Right atrium auricular region (tissue), 2 donors: ENCODE measurements at places on chromosomes 4 and X. TPM values are rescaled to one million over a fixed set of nuclear protein-coding genes. Genes with fewer than 3 reads are reported as not detected.

The PPP1R2C gene
- not detected for total RNA-seq

The NIPAL1 gene
- total RNA-seq: 0.63 TPM

The DBET gene
- not detected for total RNA-seq

DNA sequence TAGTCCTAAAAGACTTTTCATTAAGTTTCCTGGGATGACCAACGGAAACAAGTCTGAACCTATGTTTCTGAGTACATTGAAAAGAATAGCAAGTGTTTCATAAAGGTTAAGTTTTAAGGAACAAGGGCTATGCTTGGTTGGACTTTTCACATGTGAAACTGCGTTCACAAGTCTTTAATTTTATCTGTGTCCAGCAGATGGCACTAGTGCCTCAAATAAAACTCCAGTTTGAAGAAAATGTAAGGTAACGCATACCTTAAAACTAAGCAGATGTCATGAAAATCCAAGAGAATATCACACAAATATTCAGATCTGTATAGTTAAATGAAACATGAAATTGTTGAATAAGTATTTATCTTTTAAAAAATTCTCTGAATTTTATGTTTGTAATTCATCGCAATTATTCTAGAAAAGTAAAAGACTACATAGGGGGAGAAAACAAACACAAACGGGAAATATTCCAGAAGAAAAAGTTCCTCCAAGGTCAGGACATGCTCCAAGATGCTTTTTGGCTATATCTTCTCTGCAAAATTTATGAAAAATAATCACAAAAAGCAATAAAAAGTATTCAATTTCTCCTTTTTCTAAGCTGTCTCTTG is 89.6 kb upstream of the MAD2L1 start:
- DNase-seq: no peak

DNA sequence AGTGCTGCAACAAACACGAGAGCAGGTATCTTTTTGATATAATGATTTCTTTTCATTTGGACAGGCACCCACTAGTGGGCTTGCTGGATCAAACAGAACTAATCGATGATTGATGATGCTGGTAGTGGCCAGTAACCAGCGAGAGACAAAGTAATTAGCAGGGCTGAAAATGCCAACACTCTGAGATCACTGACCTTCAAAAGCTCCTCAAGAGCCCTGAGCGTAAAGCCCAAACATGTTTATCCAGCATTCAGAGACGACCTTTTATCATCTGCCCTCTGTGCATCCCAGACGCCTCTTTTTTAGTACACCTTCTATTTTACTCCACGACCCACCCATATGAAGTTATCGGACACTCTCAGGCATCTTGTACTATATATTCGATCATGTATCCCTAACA is 186.2 kb downstream of the PRDM5 start:
- DNase-seq: no peak

DNA sequence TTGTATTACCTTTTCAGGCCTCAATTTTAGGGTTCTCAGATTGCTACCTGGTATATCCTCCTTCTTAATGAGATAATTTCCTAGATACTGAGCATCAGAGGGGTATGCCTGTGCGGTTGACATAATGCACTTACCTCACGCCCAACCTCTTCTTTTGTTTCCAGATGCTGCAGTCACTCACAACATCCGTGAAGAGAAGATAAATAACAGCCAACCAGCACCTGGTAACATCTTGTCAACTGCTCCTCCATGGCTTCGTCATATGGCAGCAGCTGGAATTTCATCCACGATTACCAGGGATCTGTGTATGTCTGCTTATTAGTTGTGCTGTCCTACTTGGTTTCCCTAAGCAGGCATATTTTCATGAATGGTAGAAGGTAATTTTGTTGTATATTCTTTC is 16.7 kb downstream of the SAGE1 start:
- DNase-seq: no peak

The THOC2 gene
- total RNA-seq: 28.6 TPM

The SLC6A8 gene
- total RNA-seq: 71.3 TPM

- no peak for DNase-seq
These were observed 179.1 kb upstream of the KLHL4 start for GRCh38 chrX:87338510-87338909.

DNA sequence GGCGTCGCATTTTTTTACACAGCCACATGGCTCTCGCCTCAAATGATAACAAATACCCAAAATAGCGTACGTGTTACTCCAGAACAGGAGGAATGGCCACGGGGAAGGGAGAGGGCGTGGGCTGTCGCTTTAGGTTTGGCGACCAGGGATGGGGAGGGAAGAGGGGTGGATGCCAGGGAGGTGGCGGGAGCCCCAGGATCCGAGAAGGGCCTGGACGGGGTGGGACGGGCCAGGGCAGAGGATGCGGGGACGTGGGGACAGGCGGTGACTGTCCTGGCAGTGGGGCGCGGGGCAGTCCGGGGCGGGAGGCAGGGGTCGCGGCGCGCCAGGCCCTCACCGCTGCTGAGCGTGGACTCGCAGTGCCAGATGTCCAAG is 631 bp downstream of the TMEM47 start:
- no peak for DNase-seq

The APOOL gene
- 13.5 TPM for total RNA-seq

GRCh38 chrX:20743046-20743445 is 476.3 kb upstream of the RPS6KA3 start:
- no peak for DNase-seq

DNA sequence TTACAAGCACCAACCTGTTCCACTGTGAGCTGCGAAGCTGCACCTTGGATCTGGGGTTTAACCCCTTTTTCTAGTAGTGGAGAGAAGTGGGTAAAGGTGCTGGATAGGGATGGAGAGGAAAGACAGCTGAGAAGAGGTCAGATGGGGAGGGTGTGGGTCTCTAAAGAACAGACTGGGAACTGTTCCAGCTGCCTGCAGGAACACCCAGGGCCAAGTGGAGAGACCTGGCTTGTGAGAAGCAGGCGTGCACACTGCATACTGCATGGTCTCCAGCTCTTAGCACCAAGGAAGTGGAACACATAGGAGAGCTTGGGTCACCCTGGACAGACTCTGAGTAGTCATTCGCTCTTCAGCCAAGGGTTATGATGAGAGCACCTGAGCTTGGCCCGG is 16.1 kb downstream of the BCOR start:
- DNase-seq: no peak

DNA sequence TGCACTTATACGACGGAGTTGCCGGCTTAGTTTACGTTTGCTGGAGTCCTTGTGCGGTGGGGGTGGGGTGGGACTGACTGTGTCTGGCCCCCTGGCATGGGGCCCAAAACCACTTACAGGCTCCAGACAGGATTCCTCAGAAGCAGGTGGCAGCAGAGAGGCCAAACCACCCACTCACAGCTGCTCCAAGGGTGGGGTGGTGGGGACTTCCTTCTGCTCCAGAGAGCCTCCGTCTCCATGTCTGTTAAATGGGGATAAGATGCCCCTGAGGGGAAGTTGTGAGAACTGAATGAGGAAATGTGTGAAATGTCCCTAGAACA is 36.7 kb downstream of the PSAPL1 start:
- DNase-seq: peak; percentile 58

- DNase-seq: no peak
These were observed 60.7 kb upstream of the ABCG2 start for GRCh38 chr4:88219099-88219498.

- DNase-seq: no peak
These were observed 35.7 kb upstream of the INTS6L start for GRCh38 chrX:135484641-135485289.

DNA sequence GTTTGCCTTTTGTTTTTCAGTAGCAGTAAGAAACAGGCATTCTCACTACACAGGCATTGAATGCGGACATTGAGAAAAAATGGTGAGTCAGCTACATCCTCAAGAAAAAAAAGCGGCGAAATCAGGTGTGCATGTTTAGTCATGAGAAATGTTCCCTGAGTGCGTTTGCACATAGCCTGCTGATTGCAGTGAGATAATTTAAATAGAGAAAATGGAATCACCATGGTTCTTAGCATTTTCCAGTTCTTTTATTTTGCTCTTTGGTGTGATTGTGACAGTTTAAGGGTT is 54.1 kb upstream of the CLDN34 start:
- DNase-seq: no peak

The ITM2A gene
- 82.1 TPM for total RNA-seq

- no peak for DNase-seq
These were observed 144.8 kb upstream of the UNC5C start for GRCh38 chr4:95693594-95693993.

DNA sequence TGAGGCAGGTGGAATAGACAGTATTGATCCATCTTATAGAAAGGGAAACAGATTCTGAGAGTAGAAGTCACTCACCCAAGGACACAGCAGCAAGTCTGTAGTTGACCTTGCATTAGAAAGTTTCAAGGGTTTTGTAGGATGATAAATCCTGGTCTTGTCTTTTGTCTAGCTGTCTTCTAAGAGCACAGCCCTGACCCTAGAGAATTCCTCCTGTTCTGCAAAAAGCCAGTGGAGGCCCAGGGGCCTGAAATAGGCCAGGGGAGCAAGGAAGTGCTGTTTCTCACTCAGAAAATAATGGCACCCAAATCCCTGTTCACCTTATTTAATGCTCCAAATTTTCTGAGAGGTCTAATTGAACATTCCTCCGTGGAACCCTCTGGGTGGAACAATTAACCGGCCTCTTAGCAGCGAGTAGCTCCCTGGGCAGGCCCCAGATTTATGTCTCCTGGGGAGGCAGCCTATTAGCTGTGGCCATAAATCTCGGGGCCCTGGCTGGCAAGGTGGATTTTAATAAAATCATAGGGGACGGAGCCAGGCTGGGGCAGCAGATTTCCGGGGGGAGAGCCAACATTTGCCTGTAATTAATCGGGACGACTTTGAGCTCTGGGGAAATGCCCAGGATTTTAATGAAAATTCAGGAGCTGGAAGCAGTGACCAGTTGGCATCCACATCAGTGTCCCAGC is 49.2 kb upstream of the MSX1 start:
- no peak for DNase-seq

- DNase-seq: no peak
These were observed 394.6 kb upstream of the FGF13 start for GRCh38 chrX:139106069-139106468.

DNA sequence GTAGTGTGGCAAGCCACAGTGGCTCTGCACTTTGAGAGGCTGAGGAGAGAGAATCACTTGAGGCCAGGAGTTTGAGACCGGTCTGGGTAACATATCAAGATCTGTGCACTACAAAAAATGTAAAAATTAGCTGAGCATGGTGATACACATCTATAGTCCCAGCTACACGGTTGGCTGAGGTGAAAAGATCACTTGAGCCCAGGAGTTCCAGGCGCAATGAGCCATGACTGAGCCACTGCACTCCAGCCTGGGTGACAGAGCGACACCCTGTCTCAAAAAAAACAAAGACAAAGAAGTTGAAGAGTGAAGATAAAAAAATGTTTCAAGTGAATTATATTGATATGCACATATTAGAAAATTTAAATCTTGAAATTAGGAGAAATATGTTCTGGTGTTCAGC is 46.3 kb downstream of the SULT1B1 start:
- no peak for DNase-seq

GRCh38 chr4:66629927-66630326 is 915.4 kb downstream of the CENPC start:
- DNase-seq: no peak

GRCh38 chr4:37522996-37523395 is 163.2 kb downstream of the RELL1 start:
- no peak for DNase-seq

The PCSK1N gene
- 4.3 TPM for total RNA-seq

The TBX22 gene
- not detected for total RNA-seq

The TRIM60 gene
- not detected for total RNA-seq

- no peak for DNase-seq
These were observed 4.7 kb upstream of the TCEAL1 start for GRCh38 chrX:103624111-103624510.

DNA sequence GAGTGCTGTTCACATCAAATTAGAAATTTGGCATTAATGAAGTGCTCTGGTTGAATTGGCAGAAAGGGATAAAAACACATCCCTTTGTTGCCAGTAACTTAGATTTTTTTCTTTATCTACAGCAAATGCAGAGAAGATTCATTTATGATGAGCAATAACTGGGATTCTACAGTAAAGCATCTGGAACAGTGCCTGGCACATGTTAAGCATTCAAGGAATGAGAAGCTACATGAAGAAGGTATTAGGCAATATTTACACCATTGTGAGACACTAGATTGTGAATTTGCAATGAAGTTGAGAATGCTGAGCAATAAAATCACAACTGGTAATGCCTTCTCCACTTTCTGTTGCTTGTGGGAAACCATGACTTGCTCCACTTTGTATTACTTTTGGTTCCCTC is 33.5 kb downstream of the PCDH19 start:
- DNase-seq: no peak

The MAP7D2 gene
- 0.56 TPM for total RNA-seq

The TEC gene
- 1.1 TPM for total RNA-seq

GRCh38 chr4:56871371-56871866 is 36.3 kb upstream of the REST start:
- no peak for DNase-seq

- DNase-seq: no peak
These were observed 263.2 kb downstream of the TECRL start for GRCh38 chr4:64146030-64146429.

DNA sequence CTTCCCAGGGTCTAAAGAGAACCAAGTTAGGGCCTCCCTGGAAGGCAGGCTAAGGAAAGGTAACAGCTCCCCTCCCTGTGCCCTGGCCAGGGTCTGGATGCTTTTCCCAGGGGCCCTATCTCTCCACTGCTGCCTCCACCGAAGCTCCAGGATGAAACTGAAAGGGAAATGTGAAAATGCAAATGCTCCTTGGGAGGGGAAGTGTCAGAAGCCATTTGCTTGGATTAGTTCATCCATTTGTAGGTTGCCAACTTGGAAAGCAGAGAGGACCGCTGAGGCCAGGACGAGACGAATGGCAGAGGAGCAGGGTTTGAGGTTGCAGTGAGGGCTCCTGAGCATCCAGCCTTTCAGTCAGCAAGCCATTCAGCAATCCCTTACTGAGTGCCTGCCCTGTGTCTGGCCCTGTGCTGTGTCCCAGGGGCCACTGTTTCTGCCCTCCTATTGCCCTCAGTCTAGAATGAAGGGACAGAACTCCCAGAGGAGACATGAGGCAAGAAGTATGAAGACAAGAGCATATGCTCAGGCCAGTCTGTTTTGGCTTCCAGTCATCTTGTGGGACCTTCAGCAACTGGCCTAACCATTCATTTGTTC is 45.9 kb upstream of the PGRMC1 start:
- DNase-seq: no peak

DNA sequence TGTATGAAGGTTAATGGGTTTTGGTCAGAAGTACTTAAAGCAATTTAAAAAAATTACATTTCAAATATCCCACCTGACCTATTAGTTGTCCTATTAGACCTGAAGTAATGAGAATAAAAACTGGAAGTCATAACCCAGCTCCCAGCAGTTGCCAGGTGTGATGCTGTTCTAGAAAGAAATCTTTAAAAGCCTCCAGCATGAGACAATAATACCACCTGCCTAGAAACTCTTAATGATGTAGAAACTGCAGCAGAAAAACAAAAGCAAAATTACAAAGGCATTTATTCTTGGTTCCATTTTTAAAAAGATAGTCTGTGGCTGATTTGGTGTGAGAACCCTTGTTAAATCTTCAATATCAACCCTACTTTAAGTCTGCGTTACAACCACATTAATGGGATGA is 1137.7 kb upstream of the TENM3 start:
- DNase-seq: no peak

The GPR34 gene
- total RNA-seq: 3.8 TPM
